ENCODE measurements at places on chromosomes 7 and 10. TPM values are rescaled to one million over a fixed set of nuclear protein-coding genes. Genes with fewer than 3 reads are reported as not detected.

The MASTL gene
- 1.8 TPM for total RNA-seq

The CFAP58 gene
- 2.7 TPM for total RNA-seq

The NDUFA5 gene
- 210 TPM for total RNA-seq

- no peak for DNase-seq
Observed at GRCh38 chr10:22856444-22857074, 71.3 kb upstream of the ARMC3 start.

- DNase-seq = peak; percentile 69
Observed at GRCh38 chr10:75203724-75204123, 6.9 kb upstream of the VDAC2 start.

DNA sequence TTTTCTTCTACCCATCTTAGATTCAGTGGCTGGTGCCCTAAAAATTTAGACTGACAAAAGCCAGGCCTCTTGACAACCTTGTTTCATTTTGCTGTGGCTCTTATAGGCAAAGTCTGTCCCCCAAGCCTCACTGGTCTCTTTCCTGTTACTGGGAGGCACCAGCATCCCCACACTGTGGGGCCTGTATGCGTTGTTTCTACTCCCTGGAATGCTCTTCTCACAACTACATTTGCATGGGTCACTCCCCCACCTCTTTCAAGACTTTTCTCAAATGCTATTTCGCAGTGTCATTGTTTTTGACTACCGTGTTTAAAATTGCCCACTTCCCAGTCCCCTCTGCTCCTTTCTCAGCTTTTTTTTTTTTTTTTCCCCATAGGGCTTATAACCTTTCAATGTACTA is 108.7 kb upstream of the DGKB start:
- DNase-seq = no peak

- DNase-seq = no peak
Observed at GRCh38 chr7:142703655-142704305, 45.5 kb upstream of the PRSS1 start.

- DNase-seq = no peak
Observed at GRCh38 chr7:16929146-16929762, 47.5 kb upstream of the AGR3 start.

- no peak for DNase-seq
Observed at GRCh38 chr10:47088656-47089354, 177.6 kb downstream of the PTPN20 start.
